ENCODE measurements at places on chromosomes 2 and 18.
A peak's percentile ranks its signal among the peaks of the same experiment; 100 is the strongest.

- DNase-seq, result no peak
These were observed 35.6 kb downstream of the FAM124B start for GRCh38 chr2:224366267-224366844.

GRCh38 chr2:204635478-204635877, 90.2 kb downstream of the PARD3B start:
- no peak for DNase-seq

DNA sequence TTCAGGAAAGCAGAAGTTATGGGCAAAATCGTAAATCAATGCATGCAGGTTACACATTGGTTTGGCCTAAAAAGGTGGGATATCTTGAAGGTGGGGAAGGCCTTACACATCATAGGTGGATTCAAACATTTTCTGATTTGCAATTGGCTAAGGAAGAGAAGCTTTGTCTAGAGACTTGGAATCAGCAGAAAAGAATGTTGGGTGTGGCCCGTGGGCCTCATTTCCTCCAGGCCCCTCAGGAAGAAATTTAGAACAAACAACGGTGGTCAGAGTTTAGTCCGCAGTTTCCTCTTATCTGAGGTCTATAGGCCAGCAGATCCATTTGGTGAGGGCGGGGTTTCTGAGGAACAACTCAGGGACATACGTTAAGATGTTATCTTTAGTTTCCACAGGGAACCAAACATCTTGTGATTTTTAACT, 50.9 kb upstream of the AFF3 start:
- DNase-seq, result no peak

DNA sequence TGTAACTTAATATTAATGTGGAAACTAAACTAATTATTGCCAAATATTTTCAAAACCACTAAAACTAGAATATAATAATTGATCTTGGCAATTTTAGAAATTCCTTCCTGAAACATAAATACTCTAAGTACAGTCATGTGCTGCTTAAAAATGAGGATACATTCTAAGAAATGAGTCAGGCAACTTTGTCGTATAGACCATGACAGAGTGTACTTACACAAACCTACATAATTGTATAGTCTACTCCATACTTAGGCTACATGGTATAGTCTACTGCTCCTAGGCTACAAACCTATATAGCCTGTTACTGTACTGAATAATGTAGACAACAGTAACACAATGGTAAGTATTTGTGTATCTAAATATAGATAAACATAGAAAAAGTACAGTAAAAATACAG, 27.6 kb downstream of the FEZ2 start:
- no peak for DNase-seq

DNA sequence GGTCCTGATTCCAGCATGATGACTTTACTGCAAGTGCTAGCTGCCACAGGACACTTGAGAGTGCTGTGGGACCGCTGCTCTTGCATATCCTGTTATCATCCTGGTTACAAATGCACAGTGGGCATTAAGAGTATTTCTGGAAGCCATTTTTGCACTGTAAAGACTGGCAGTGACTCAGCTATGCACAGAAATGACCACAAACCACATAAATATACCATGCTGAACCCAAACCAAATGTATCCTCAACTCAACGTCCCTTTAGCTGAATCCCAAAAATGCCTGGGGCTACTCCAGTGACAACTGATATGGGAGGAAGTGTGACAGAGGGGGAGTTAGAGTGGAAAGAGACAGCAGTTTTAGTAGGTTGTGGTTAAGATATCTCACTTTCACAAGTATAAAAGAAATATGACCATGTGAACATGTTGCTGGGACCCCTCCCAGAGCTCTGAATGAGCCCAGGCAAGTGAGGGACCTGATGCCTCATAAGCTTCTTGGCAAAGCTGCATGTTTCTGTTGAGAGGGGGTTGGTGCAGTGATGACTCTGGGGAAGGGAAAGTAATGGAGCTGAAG, 37.3 kb downstream of the RHBDD1 start:
- no peak for DNase-seq

DNA sequence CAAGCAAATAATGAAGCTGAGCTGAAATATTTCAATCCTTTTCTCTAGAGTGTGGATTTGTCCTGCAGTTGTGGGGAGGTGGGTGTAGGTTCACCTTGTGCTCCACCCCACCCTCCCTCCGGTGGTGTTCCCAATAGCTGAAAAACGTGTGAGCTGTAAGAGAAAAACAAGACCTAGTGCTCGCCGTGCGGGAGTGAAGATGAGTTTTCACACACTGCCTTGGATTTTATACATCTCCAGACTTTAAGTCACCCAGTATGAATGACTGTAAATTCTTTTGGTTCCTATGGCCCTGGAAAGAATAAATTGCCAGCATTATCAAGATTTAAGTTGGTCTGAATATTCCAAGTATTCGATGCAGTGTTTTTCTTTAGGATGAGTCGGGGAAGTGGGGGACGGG, 1.9 kb upstream of the SOX11 start:
- DNase-seq, result no peak

DNA sequence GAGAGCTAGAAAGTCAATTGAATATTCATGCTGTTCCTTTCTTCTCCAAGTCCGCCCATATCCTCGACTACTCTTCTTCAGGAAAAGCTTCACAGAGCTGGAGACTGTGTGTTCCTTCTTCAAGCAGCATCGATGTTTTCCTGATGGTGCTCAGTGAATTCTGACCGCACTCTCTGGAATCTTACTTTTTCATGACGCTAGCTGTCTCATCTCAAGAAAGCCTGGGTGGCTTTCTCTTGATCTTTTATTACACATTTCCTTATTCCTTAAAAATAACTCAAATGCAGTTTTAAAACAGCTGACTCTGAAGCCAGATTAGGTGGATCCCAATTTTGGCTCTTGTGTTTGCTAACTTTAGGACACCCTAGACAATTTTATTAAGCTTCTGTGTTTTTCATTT, 1245.1 kb upstream of the LRRTM1 start:
- no peak for DNase-seq

DNA sequence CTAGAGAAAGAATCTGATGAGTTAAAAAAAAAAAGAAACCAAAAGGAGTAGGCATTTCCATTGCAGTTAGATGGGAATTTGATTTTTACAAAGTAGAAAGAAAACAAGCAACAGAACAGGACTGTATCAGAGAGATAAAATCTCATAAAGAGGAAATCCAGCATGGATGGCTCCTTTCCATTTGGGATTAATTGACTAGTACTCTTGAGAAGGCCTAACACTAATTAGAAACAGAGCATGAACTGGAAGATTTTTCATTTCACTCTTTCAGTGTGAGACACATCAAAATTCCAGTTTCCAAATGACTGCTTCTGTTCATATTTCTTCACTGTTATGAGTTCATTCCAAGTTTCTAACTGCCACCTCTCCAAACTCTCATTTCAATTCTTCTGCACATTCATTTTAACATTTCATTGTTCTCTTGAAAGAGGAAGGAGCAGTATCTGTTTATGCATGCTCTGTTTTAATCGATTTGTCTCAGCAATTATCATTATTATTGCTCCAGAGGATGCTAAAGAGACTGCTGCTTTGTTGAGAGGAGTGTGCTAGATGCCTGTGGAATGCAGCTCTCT, 108.8 kb upstream of the PIEZO2 start:
- DNase-seq, result no peak

DNA sequence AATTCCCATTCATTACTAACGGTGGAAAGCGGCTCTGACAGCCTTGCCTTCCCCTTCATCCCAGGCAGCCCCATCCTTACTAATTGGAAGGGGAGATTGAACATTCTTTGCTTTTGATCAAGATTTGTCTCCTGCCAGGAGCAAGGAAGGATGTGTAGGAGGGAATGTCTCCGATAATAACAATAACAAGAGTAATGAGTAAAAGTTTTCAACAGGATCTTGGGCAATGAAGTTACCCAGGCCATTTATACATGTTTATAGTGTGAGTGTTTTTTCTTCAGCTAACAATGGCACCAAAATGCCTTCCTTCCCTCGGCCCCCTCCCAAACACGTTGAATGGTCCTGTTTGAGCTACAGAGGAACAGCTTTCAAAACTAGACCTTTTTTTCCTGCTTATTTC, 83.8 kb downstream of the GATA6 start:
- no peak for DNase-seq

GRCh38 chr2:27747827-27748352, 23.6 kb upstream of the MRPL33 start:
- no peak for DNase-seq

GRCh38 chr18:62919109-62919838, 203.9 kb downstream of the PHLPP1 start:
- DNase-seq, result no peak

- no peak for DNase-seq
These were observed 105.1 kb downstream of the EPB41L5 start for GRCh38 chr2:120118018-120118417.

GRCh38 chr2:43274055-43274454, 47.6 kb upstream of the ZFP36L2 start:
- no peak for DNase-seq

- DNase-seq, result peak; percentile 98
These were observed at the start of gene YPEL5 for GRCh38 chr2:30146337-30147195. Gene YPEL5, plus strand, starts transcription at chr2:30147007. Its CDS starts 9,645 bp downstream, at chr2:30156652.

DNA sequence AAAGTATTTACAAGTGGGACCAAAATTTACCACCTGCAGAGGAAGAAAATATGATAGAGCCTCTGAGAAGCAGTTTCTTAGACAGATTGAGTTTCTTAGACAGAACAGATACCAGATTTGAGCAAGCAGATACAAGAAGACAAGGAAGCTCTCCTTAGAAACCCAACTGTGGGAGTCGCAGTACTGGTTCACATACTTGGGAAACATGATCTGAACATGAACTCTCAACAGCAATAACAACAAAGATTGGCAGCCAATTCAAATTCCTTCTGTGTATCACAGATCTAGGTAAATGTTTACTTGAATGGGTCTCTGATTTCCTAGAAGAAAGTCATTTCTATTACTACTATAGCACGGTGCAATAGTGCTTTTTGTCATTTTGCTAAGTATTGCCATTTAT, 82.1 kb downstream of the OLA1 start:
- no peak for DNase-seq

DNA sequence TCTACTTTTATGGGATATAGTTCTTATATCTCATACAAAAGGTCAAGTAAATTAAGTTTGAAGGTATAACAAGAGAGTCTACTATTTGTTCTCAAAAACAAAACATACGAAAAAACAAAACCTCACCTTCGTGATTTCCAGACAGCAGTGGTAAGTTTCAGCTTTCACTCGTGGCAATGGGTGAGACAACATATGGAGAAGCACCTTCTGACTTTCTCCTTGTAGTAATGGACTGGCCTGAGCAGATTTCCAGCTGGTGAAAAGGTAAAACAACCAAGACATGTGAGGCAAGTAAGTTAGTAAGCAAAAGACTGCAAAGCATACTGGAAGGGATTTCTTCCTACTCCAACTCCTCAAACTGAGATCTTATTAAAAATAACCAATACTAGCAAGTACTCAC, 39.6 kb downstream of the RTTN start:
- no peak for DNase-seq

DNA sequence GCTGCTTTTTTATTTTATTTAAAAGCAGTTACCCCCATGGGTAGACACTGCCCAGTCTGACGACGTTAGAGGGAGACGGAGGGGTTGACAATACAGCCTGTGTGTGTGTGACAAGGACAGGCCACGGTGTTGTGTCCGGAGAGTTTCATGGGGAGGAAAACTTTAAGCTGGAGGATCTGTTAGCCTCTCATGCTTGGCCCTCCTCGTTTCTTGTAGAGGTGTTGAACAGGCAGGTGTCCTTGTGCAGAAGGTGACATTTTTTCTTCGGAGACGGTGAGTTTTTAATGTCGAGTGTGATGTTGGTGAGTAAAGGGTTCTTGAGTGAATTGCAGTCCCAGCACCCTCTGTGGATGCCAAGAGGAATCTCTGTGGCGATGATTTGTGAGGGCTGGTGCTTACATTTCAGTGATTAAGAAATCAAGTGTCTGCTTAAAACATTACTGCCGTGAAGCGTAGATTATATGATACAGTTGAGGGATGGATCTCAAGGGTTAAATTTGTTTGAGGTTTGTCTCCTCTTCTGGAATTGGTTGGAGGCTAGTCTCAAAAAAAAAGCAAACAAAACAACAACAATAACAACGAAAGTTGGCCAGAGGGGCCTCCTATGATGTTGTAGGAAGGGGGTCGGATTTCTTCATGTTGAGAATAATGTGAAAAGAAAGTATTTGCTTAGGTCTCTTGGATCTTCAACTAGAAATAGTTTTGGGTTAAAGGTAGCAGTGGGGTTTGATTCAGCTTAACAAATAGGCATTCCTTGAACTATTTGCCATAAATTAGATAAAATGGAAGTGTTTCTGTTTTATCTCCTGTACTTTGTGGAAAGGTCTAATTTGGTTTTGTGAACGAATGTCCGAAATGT, 1.6 kb downstream of the NCOA1 start:
- DNase-seq, result no peak

- no peak for DNase-seq
These were observed 705 bp upstream of the TEX261 start for GRCh38 chr2:70995426-70995729.

DNA sequence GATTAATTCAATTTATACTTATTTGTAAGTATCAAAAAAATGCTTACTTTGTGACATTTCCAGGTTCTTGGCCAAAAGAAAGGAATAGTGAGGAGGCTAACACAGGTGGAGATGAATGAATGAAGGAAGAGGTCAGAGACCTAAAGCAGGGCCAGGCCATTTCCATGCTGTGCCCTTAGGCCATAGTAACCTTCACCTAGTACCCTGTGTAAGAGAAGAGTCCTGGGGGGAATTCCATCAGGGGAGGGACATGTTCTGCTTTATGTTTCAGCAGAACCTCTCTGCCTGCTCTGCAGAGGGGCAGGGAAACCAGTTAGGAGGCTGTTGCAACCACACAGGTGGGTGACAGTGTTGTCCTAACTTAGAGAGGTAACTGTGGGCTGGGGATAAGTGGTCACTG, 204.2 kb upstream of the CDH20 start:
- no peak for DNase-seq

GRCh38 chr2:96764253-96764637, 3.5 kb downstream of the CNNM4 start:
- no peak for DNase-seq

- peak; percentile 67 for DNase-seq
These were observed 339 bp downstream of the ACAA2 start for GRCh38 chr18:49813069-49813318.

DNA sequence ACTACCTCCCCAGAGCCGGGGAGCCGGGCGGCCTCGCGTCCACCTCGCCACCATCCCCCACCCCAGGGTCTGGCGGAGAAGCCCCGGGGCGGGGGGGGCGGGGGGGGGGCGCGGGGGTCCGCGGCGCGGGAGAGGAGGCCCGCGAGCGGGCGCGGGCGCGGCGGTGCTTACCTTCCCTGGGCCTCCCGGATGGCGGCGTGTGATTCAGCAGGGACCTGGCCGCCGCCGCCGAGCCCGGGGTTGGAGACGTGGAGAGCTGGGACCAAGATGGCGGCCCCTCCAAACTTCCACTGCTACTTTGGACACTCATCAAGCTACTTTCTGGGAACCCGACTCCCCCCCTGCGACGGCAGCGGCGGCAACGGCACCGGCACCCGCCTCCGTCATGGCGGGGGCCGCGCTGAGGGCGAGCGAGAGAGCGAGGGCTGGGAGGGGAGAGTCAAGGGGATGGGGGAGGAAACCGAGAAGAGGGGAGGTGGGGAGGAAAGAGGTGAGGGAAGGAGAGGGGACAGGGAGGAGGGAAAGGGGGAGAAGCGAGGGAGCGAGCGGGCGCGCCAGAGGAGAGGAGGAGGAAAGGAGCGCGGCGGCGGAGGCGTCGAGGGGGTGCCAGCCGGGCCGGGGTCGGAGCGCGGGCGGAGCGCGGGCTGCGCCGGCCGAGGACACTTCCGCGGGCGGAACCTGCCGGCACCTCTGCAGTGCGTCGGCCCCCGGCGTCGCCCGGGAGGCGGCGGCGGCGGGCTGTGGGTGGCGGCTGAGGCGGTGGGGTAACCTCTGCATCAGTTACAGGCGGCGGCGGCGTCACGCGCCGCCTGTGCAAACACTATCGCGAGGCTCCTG, at the start of gene TLK1:
TSS of gene TLK1 (minus strand) at position 775 of the 837 bp plus-strand sequence. CDS start at position 310, 465 bp downstream.
- DNase-seq, result peak; percentile 83

GRCh38 chr2:213068676-213069359, 82.6 kb downstream of the IKZF2 start:
- no peak for DNase-seq
